Stimulated activated CD8-positive, alpha-beta memory T cell treated with anti-CD3 and anti-CD28 coated beads, Interleukin-7, amount 100 ng/mL, for 48 hours (primary cell): ENCODE measurements at places on chromosomes 5 and 9.

DNA sequence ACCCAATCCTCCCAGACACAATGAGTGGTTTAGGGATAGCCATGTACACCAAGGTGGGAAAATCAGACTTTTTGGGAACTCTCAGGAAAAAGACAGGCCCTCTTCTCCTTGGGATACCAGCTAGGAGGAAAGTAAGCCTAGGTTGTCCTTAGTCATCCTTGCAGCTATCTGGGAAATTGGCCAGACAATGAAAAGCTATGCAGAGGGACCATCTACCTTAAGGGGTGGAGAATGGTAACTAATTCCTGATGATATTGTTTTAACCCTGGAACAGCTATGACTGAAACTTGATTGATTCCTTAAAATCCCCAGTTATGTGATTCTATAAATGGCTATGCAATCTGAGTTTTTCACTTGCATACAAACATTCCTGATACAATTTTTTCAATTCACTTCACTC lies 88.9 kb upstream of the BNC2 start:
- no peak for DNase-seq

GRCh38 chr5:79754865-79755555 lies 65.4 kb downstream of the CMYA5 start:
- DNase-seq = no peak

GRCh38 chr5:154202379-154203260 lies 12.1 kb downstream of the GALNT10 start:
- peak; percentile 40 for DNase-seq

DNA sequence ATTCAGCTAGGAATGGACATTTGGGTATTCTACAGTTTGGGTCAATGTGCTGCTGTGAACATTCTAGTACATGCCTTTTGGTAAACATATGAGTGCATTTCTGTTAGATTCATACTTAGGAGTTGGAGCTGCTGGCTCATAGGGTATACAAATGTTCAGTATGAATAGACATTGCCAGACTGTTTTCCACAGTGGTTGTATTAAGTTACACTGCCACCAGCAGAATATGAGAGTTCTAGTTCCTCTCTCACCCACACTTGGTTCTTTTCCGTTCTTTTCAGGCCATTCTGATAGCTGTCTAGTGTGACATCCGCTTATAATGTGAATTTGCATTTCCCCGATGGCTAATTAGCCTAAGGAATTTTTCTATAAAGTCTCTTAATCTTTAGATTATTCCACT lies 25.0 kb downstream of the STOM start:
- no peak for DNase-seq

- DNase-seq = no peak
Observed at GRCh38 chr5:9046756-9047481, 499.0 kb downstream of the SEMA5A start.

DNA sequence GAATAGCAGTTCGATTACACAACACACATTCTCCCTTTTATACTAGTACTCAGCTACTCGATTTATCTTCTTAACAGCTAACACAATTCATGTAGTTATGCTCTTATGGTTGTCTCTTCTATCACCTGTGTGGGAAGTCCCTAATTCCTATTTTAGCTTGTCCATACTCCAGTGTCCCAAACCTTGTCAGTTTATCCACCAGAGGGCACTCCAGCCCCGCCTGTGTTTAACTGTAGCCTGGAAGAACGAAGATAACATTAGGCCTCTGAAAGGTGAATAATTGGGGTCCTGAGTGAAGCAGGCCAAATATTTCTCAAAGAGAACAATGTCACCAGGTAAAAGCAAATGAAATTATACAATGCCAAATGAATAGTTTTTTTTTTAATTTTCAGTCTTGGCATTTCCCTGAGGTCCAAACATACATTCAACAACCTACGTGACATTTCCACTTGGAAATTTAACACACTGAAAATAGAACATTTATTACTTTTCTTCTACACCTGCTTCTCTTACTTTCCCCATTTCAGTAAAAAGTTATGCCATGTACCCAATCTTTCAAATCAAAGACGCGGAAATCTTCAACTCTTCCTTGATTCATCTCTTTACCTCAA lies 560.7 kb downstream of the HTR1A start:
- DNase-seq = peak; percentile 2

GRCh38 chr5:35047785-35048404 lies at the start of gene AGXT2:
Gene AGXT2 (minus strand): TSS chr5:35047949. CDS start chr5:35047892, 57 bp downstream.
- DNase-seq = no peak

DNA sequence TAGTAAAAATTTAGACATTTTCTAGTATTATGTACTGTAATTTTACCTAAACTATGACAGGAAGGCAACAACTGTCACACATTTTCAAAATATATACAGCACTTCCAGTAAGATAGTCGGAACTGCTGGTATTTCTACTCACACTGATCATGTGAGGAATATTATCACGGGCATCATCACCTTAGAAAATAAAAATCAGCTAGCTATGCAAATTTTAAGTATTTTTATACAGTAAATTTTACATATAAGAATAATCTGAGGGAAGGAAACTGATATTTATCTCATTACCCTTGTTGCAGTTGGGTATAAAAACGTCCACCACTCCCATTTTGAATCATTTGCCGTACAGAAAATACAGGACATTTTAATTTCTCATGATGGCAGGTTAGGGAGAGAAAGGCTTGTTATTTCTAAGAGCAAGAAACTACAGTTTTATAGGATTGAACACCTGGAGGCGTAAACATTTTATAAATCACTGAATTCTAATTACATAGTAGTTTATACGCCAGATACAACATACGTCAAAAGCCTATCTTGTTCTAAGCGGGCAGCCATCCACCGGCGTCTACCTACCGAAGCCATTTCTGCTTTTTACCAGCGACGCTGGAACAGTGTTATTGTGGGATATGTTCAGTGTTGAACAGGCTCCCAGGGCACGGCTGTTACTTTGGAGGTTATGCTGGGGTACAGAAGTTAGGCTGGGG lies 729 bp upstream of the TNPO1 start:
- DNase-seq = no peak

GRCh38 chr9:134475011-134475790 lies 148.9 kb downstream of the RXRA start:
- DNase-seq = no peak

DNA sequence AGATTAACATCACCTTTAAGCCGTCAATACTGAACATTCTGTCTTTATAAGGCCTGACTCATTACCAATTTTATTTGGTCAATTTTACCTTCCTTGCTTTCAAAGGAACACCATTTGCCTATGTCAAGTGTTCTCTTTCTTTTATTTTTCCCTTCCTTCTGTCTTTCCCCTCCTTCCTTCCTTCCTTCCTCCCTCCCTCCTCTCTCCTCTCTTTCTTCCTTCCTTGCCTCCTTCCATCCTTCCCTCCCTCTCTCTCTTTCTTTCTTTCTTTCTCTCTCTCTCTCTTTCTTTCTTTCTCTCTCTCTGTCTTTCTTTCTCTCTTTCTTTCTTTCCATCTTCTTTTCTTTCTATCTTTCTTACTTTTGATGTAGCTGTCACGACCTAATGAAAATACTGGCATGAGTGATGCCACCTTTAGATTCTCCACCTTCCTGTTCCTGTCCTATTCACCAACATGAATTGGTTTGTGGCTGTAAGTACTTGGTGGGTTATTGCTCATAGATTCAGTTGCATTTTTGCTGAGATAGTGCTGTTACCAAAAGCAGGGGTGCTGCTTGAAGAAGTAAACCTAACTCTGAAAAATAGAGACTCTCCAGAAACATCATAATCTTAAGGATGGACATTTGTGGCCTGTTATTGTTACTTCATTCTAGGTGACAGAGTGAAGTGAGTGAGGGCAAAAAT lies 33.8 kb downstream of the DOCK8 start:
- no peak for DNase-seq

- DNase-seq = peak; percentile 65
Observed at GRCh38 chr5:10632110-10632761, 68.4 kb downstream of the ANKRD33B start.

DNA sequence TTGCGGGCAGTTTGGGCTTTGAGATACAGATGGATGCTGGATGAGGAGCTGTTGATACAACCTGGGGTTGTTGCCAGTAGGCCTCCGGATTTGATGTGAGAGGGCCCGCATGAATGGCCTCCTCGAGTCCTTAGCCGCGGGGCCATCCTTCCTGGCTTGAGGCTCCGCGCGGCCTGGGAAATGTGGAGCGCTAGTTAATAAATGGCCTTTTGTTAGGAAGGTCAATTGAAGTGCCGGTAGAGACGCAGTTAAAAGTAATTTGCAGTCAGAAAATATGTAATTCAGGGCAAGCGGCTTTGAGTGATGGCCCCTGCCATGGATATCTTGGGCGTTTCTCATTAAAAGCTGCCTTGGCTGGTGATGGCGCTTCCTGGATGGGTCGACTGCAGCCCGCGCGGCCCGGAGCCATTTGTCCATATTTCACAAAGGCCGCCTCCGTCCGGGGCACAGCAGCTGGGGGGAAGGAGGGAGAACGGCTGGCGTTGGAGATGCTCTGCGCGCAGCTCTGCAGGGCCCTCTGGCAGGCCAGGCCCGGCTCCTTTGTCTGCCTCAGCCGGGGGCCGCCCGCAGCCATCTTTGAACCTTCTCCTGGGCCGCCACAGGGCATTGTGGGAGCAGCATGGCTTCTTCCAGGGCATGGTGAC lies 11.2 kb downstream of the MVB12B start:
- no peak for DNase-seq

DNA sequence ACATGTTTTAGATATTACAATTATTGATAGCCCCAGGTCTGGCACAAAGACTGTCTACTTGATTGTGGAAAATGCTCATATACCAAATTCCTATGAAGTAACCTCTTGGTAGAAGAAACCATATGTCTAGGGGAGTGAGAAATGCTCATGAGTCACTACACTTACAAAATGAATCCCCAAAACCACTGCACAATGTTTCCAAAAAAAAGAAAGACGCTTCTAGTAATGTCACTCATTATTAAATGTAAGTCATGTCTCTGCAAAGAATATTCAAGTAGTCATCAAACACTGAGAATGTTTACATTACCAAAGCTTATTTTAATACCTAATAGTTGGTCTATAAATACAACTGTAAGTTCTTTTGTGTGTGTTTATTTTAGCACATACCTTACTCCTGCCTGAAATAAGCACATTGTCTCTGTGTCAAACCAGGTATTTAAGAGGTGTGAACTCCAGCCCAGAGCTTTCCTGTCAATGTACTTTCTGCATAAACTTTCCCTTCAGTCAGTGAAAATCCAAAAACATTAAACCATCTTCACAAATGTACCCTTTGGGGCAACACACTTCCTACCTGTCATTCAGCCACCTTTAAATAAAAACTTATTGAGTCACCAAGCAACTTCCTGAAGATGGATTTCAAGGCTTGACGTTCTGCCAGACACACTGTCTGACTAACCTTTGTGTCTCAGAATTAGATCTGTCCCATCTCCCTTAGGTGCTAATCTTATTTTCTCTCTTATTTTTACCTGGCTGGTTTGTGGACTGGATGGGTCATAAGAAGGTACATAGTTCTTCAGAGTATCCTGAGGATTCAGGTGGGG lies 194.0 kb downstream of the NFIB start:
- DNase-seq = no peak

DNA sequence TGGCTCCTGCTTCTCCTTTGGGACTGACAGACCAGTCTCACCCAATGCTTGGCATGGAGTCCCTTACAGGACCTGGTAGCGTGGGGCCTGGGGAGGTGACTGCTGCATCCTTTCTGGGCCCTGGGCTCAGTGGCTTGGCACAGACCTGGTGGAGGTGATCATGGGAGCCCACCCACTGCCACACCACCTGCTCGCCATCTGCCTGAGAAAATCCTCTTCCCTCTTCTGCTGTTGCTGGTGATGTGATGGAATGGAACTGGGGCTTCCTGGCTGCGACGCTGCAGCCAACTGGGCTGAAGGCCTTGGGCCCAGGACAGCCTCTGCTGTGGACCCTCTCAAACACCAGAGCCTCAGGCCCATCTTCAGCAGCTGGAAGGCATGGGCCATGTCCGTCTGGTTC lies 122.5 kb upstream of the PANK3 start:
- no peak for DNase-seq

- peak; percentile 37 for DNase-seq
Observed at GRCh38 chr9:111937781-111938426, 41.3 kb downstream of the UGCG start.
